ENCODE measurements at places on chromosomes 5 and 9. TPM values are rescaled to one million over a fixed set of nuclear protein-coding genes. Genes with fewer than 3 reads are reported as not detected.

The SOHLH1 gene
- not detected for total RNA-seq

The TAS2R1 gene
- not detected for total RNA-seq

The SLC36A2 gene
- not detected for total RNA-seq

The STPG3 gene
- not detected for total RNA-seq

- H3K27ac ChIP-seq, result no peak overlapping the region
- no peaks in the 10 kb centered on the region for H3K4me1 ChIP-seq
- no peaks in the 10 kb centered on the region for H3K27me3 ChIP-seq
Observed at GRCh38 chr5:83731638-83732037, 11.0 kb upstream of the HAPLN1 start.

- no peak overlapping the region for H3K4me3 ChIP-seq
- no peaks in the 10 kb centered on the region for H3K36me3 ChIP-seq
- no peaks in the 10 kb centered on the region for H3K4me1 ChIP-seq
- no peaks in the 10 kb centered on the region for H3K27me3 ChIP-seq
- DNase-seq, result no peak
- H3K27ac ChIP-seq, result no peak overlapping the region
Observed at GRCh38 chr5:177997846-177998245, 1.8 kb upstream of the PROP1 start.

- no peaks in the 10 kb centered on the region for H3K36me3 ChIP-seq
- H3K27ac ChIP-seq, result no peak overlapping the region
- H3K27me3 ChIP-seq, result no peaks in the 10 kb centered on the region
- no peak for DNase-seq
- H3K4me3 ChIP-seq, result no peak overlapping the region
Observed at GRCh38 chr5:56871777-56872176, 37.6 kb upstream of the SETD9 start.

All from ovary (tissue), 10 donors.